Femur (tissue), 1 donor: ENCODE measurements at places on chromosomes 5 and 9.
A peak's percentile ranks its signal among the peaks of the same experiment; 100 is the strongest.

GRCh38 chr5:158434749-158435148, 575.8 kb upstream of the CLINT1 start:
- no peak for DNase-seq

- no peak for DNase-seq
These were observed 23.0 kb downstream of the TMOD1 start for GRCh38 chr9:97524424-97524823.

DNA sequence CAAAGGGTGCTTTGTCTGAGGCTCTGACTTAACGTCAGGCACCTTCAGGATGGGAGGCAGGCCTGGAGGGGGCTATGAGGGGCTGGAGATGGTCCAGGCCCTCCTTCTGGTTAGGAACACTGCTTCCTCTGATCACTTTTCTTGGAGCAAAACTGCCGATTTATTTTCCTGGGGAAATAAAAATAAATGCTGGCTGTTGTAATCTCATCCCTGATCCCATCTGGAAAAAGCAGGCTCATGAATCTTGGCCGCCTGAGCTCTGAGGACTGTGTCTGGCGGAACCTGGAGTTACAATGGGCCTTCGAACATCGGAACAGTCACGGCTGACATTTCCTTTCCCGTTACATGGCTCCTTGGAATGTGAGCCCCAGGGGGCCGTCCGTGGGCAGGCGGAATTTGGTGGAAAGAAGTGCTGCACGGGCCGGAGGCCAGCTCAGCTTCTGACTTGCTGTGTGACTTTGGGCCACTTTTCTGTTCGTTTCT, 157.8 kb downstream of the RGS3 start:
- peak; percentile 94 for DNase-seq

GRCh38 chr5:172224996-172225395, 31.0 kb downstream of the EFCAB9 start:
- no peak for DNase-seq

DNA sequence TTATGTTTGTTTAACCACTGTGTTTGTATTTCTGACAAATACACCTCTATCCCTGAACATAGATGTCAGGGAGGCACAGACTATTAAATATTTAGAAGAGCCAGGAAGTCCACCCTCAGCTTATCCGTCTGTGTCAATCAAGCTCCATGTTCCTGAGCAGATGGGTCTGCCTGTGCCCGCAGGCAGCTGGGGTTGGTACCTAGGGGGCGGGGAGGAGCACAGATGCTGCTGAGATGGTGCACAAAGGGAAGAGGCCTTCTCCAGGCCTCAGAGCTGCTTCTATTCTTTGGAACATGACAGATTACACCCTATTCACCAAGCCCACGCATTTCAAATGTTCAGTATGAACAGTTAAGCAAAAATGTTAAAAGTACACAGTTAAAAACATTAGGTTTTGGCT, 142.1 kb downstream of the EPB41L4A start:
- no peak for DNase-seq

- no peak for DNase-seq
These were observed 20.5 kb downstream of the RGMB start for GRCh38 chr5:98794001-98794400.

DNA sequence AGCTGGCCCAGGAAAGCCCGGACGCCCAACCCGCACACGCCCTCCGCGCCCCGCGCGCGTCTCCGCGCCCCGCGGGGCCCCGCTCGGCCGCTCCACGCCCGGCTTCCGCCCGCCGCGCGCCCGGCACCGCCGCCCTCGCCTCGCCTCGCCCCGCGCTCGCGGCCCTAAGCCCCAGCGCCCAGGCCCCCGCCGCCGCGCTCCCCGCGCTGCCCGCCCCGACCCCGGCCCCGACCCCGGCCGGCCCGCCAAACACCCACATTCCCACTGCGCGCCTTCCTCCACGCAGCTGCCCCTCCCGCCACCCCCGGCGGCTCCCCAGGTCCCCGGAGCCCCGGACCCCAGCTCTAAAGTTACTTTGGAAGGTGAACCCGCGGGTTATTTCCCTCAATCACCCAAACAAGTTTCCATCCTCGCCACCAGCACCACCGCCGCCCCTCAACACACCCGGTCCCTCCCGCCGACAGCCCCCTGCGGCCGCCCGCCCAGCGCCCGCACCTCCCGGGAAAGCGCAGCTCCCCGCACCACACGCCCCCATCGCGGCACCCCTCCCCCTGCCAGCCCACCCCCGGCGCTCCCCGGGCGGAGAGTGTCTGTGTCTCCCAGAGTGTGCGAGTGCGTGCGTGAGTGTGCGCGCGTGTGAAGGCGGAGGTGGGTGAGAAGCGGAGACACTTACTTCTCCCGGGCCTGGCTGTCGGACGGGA, 439 bp downstream of the SSBP2 start:
- no peak for DNase-seq

DNA sequence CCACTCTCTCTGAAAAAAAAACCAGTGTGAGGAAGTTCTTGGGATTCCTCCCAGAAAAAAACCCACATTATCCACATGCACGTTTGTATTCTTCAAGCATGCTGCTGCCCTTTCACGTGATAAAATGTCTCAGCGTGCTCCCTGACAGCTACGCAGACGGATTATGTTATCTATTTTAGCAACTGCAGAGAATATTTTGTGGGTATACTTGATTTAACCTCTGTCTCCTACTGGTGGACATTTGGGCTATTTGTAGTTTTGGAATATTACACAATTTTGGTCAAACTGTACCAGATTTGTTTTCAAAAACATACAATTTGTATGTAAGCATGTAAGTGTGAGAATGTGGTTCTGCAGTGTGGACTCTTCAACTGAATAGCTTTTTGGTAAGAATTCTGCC, 10.7 kb downstream of the PRRC2B start:
- no peak for DNase-seq

DNA sequence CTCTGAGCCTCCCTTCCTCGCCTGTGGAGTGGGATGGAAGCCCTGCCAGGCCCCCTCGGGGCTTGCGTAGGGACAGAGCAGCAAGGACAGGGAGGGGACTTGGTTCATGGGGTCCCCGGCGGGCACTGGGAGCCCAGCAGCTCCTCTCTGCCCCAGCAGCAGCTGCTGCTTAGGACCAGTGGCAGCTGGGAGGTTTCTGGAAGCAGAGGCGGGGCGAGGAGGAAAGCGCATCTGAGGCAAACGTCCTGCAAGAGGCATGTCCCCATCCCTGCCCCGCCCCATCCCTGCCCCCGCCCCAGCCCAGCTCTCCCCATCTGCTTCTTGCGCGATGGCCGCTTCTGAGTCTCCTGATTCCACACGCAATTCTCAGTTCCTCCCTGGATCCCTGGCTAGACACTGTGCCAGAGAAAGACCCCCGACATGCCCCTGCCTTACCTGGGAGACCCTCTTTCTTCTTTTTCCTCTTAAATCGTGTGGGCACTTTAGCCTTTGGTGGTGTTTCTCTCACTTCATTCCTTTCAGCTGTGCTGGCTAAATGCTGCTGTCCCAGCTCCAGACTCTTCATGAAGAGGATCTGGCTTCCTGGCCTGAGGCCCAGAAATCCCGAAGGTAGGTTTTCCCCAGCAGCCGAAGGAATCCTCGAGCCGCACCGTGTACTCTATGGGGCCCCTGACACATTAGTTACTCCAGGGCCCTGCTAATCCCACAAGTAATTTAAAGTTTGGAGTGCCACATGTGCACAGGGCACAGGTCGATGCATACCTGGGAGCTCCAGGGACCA, 4.4 kb upstream of the OR2S2 start:
- no peak for DNase-seq

- peak; percentile 50 for DNase-seq
These were observed 14.1 kb downstream of the LCN10 start for GRCh38 chr9:136728548-136729123.

DNA sequence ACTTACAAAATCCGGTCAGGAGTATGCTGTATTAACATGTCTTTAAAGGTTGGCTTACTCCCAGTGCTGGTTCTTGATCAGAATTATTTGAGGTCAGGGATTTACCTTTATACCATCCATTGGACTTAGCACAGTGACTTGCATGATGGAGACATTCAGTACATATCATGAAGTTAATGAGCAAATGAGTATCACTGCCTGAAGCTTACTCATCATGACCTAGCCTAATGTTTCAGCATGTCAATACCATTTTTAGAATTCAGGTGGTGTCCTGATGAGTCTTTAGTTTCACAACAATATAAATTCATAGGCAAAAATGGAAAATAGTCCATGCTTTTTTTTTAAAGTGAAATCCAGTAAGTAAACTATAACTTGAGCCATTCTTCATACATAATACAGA, 226.0 kb upstream of the C9orf72 start:
- DNase-seq = no peak

GRCh38 chr9:89668216-89668865, 63.5 kb downstream of the GADD45G start:
- DNase-seq = no peak

GRCh38 chr5:41835645-41836044, 34.6 kb downstream of the OXCT1 start:
- DNase-seq = peak; percentile 25

DNA sequence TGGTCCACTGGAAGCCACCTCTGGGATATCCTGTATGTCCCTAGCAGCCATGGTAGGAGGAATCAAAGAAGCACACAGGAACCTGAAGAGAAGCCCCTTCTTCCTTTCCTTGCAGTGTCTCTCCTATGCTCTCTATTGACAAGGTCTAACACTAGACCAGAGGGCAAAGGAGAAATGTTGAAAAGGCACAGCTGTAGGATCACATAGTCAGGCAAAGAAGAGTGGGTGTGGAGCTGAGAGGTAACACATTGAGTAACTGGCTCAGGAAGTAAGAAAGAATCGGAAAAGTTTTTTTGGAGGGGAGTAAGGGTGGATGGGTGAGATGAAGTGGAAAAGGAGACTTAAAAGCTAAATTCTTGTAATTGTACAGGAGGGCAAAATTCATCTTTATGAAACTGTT, 100.1 kb downstream of the FOCAD start:
- DNase-seq = no peak

DNA sequence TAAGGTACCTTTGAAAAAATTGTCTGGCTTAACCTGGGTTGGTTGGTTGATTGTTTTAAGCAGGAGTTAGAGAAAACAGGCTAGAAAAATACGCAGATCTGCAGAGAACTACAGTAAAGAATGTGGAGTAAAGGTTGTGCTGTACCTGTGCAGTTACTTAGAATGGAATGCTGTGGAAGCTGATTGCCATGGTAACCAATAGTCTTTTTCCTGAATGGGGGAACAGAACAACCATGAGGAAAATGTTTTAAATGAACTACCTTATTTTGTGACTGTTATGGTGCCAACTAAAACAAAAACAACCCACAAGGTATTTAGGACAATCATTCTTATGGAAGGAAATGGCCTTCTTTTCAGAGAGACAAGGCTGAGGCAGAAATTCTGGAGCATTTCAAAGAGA, 4.8 kb upstream of the HOMER1 start:
- DNase-seq = no peak

DNA sequence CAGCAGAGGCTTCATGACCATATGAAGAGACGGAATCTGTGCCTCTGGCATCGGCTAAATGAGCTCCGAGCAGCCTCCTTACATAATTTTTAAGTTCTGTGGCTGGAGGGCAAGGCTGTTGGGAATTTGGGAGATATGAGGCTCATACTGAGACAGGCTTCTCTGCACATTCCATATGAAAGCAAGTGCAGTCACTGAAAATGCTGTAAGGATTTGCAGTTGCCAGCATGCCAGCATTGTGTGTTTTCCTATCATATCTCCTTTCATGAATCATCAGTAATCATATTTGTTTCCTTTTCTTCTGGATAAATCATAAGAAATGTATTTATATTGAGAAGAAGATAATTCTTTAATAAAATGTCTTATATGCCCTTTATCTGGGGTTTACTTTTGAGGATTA, 775.4 kb downstream of the SEMA5A start:
- DNase-seq = no peak

GRCh38 chr5:96214442-96215197, 218.4 kb downstream of the PCSK1 start:
- DNase-seq = no peak

DNA sequence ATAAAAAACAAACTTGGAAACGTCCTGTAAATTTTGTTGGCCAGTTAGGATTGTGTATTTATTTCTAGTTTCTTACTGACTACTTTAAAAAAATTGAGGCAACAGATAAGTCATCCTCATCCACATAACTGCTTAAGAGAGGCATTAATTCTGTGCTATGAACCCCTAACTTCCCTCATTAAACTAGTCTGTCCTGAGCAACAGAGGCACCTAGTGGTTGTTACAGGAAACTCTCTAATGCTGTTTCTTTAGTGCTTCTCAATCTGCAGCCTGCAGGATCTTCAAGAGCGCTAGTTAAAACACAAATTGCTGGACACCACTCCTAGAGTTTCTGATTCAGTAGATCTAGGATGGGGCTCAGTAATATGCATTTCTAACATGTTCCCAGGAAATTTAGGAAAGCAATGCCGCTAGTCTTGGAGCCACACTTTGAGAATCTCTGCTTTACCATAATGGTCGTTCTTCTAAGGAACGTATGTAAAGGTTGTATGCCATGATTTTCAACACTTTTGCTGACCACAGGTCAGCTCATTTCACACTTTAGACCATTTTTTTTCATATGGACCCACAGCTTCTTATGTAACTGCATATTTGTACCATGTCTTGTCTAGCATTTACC, 410.1 kb upstream of the SMARCA2 start:
- no peak for DNase-seq

GRCh38 chr9:30036558-30036957, 2347.9 kb upstream of the ACO1 start:
- DNase-seq = no peak

DNA sequence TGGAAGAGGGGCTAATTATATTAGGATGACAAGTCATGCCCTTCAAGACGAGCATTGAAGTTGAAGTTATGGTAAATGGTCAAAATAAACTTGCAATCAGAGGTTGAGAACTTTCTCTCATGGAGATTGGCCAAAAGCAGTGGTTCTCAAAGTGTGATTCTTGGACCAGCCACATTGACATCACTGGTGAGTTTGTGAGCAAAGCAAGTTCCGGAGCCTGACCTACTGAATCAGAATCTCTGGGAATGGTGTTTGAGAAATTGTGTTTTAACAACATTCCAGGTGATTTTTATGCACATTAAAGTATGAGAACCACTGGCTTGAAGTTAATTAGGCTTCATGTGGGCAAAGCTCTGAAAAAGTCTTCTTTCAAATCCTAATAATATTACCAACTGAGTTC, 403.5 kb downstream of the ZSWIM6 start:
- DNase-seq = no peak

GRCh38 chr5:146076028-146076427, 29.3 kb downstream of the PLAC8L1 start:
- no peak for DNase-seq

- peak; percentile 57 for DNase-seq
These were observed 48.0 kb upstream of the CAST start for GRCh38 chr5:96614110-96614691.

- DNase-seq = peak; percentile 18
These were observed 1.7 kb downstream of the DCANP1 start for GRCh38 chr5:135445306-135445985.

GRCh38 chr9:34982361-34982760, 7.2 kb upstream of the DNAJB5 start:
- DNase-seq = no peak

DNA sequence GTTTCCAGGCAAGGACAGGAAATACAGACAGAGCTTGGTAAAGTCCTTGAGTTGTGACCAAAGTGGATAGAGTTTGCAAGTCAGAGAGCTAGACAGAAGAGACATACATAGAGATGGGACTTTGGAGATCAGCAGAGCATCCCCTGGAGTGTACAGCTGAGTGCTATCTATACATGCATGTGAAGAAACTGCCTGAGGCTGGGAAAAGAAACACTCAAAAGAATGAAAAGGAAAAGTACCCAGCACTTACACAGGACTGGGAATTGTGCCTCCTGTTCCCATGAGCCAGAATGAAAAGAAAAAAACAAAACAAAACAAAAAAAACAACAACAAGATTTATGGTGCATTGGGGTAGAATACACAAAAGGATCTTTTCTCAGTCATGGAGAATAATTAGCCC, 606.4 kb downstream of the ZNF608 start:
- DNase-seq = no peak
